ENCODE measurements at places on chromosomes 7 and 10.

- no peak for DNase-seq
- no peak overlapping the region for H3K4me3 ChIP-seq
- no peak overlapping the region for H3K27ac ChIP-seq
- no peaks in the 10 kb centered on the region for H3K4me1 ChIP-seq
- H3K27me3 ChIP-seq = no peaks in the 10 kb centered on the region
Observed at GRCh38 chr7:83427884-83428283, 221.1 kb downstream of the SEMA3E start.

- no peak overlapping the region for H3K27ac ChIP-seq
- peaks cover 2% of the 10 kb centered on the region for H3K4me1 ChIP-seq
- H3K27me3 ChIP-seq = no peaks in the 10 kb centered on the region
- H3K4me3 ChIP-seq = no peak overlapping the region
- no peaks in the 10 kb centered on the region for H3K36me3 ChIP-seq
Observed at GRCh38 chr7:45716380-45717203, 142.4 kb downstream of the ADCY1 start.

- no peaks in the 10 kb centered on the region for H3K36me3 ChIP-seq
- H3K27ac ChIP-seq = no peak overlapping the region
- peaks cover 10% of the 10 kb centered on the region for H3K4me1 ChIP-seq
- H3K27me3 ChIP-seq = no peaks in the 10 kb centered on the region
- no peak for DNase-seq
Observed at GRCh38 chr10:80413271-80413996, 5.1 kb downstream of the PRXL2A start.

DNA sequence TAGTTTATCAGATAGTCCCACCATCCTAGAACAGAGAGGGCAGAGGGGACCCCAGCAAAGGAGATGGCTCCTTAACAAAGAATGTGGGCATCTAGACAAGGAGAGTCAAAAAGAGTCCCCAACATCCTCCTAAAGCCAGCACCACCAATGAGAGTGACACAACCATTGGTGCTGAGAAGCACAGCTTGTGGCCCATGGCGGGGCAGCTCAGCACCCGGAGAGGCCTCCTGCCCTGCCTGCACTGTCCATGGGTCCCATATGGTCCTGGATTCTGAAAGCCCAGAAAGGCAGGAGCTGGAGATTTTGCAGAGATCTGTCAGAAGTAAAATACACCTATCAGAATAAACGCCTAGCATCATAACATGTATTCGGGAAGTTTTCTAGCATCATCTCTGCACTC lies 311.8 kb upstream of the ZNF32 start:
- peaks cover 16% of the 10 kb centered on the region for H3K27me3 ChIP-seq
- no peak overlapping the region for H3K27ac ChIP-seq
- no peak for DNase-seq

DNA sequence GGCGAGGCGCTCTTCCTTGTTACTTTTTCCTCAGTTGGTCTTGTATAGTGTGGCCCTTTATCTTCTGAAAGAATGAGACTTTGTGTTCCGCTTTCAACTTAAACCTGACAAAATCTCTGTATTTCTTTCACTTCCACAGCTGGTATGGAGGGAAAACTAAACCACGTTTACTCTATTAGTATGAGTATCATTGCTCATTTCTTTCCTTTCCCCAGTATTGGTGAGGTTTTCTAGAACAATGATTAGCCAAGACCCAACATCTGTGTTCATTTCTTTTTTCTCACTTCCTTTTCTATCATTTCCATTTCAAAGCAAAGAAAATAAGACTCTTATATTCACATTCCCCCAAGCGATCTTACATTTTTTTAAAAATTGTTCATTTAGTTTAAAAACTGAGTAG lies 165.3 kb downstream of the PAXIP1 start:
- H3K27ac ChIP-seq = no peak overlapping the region
- peaks cover 2% of the 10 kb centered on the region for H3K27me3 ChIP-seq
- no peak overlapping the region for H3K4me3 ChIP-seq
- no peaks in the 10 kb centered on the region for H3K4me1 ChIP-seq
- no peaks in the 10 kb centered on the region for H3K36me3 ChIP-seq

DNA sequence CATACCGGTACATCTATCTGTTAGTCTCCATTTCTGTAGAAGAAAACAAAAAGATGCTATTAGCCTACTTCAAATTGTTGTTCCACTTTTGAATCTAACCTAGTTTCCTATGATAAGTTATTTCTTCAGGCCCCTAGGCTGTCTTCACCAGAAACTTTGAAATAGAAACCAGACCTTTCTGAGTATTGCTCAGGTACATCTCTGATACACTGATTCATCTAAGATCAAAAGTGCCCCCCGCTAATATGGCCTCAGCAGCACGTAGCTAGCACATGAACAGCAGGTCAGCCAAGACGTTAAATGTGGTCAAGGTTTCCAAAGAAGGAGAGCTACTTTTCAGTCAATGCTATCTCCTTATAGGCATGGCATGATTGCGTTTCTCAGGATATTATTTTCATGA lies 23.6 kb downstream of the CTAGE6 start:
- no peaks in the 10 kb centered on the region for H3K27me3 ChIP-seq
- no peak for DNase-seq
- H3K36me3 ChIP-seq = peaks cover 39% of the 10 kb centered on the region

DNA sequence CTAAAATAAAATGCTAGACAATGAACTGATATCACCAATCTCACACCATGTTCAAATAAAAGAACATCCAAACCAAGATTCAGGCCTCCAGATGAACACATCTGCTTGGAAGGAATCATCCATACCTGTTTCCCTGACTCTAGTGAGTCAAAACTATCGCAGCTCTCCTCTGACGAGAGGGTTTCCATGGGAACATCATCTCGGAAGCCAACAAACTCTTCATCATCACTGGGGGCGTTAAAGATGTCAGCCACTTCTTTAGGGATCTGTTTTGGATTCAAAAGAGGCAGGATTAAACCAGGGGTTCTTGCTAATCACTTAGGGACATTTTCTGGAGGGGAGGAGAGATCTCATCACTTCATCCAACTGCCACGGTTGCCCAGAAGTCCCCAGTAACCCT lies 29.1 kb downstream of the CDCA7L start:
- no peak overlapping the region for H3K4me3 ChIP-seq
- H3K27ac ChIP-seq = no peak overlapping the region
- no peaks in the 10 kb centered on the region for H3K27me3 ChIP-seq
- no peaks in the 10 kb centered on the region for H3K4me1 ChIP-seq

GRCh38 chr10:8211631-8212030 lies 157.1 kb downstream of the GATA3 start:
- H3K36me3 ChIP-seq = peaks cover 21% of the 10 kb centered on the region
- H3K4me1 ChIP-seq = peaks cover 35% of the 10 kb centered on the region
- no peak overlapping the region for H3K4me3 ChIP-seq
- no peak overlapping the region for H3K27ac ChIP-seq

GRCh38 chr10:124077208-124077993 lies 16.0 kb downstream of the CHST15 start:
- no peaks in the 10 kb centered on the region for H3K27me3 ChIP-seq
- DNase-seq = no peak
- H3K36me3 ChIP-seq = no peaks in the 10 kb centered on the region
- no peak overlapping the region for H3K27ac ChIP-seq
- H3K4me1 ChIP-seq = peaks cover 6% of the 10 kb centered on the region

DNA sequence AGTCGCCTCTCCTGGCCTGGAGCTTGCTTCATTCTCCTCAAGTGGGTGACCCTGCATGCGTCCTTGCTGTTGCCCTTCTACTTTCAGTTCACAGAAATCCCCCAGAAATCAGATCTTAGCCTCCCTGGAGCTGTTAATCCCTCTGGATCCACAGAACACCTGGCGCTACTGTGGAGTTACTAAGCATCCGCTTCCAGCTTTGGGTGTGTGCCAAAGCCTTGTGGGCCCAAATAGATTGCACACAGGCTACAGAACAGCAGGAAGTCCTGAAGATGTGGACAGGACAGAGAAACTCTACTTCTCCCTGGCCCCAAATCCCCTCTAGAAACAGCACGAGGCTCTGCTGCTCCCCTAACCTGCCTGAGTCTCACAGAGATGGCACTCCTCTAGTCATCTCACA lies 36.6 kb upstream of the PDLIM1 start:
- H3K4me3 ChIP-seq = no peak overlapping the region
- H3K27me3 ChIP-seq = peaks cover 9% of the 10 kb centered on the region
- H3K36me3 ChIP-seq = no peaks in the 10 kb centered on the region
- no peak overlapping the region for H3K27ac ChIP-seq

All from T-helper 2 cell treated with Interferon-gamma antibody and Interleukin-4, amounts not matched to agents 5 μg/mL and 100 μg/mL, for 36 hours (primary cell).